Muscle of back (tissue), 13 donors: ENCODE measurements at places on chromosomes 16 and 17.

GRCh38 chr16:19118938-19119431 lies 5.2 kb downstream of the ITPRIPL2 start:
- DNase-seq: peak; percentile 69

DNA sequence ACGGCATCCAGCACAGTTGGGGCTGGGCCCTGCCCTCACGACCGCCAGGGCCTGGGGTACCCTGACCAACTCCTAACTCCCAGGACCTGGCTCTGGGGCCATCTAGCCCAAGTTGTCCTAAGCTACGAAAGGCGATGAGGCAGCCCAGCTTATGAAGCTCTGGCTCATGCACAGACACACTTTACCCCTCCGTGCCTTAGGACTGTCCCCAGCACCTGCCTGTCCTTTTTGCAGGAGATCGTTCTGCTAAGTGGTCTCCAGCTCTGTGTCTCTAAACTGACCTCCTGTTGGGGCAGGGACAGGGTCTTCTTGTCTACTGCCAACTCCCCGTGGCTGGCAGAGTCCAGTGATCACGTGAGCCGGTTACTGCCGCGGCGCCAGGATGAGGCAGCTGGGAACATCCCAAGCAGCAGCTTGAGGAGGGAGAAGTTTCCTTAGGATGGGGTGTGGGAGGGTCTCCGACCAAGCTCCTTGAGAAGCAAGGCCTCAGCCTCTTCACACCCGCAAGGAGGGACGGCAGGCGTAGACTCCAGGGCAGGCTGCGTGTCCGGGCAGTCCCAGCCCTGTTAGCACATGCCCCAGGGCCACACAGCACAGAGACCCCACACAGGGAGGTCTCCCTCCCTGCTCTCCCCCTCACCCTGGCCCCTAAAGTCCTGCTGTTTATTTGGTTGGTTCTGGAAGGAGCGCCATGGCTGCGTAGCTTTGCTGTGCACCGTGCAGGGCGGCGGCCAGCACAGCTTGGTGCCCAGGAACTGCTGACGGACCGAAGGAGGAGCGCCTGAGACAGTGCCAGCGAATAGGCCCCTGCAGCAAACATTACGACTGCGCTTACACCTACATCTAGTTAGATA lies 16.4 kb upstream of the METRNL start:
- DNase-seq: no peak

DNA sequence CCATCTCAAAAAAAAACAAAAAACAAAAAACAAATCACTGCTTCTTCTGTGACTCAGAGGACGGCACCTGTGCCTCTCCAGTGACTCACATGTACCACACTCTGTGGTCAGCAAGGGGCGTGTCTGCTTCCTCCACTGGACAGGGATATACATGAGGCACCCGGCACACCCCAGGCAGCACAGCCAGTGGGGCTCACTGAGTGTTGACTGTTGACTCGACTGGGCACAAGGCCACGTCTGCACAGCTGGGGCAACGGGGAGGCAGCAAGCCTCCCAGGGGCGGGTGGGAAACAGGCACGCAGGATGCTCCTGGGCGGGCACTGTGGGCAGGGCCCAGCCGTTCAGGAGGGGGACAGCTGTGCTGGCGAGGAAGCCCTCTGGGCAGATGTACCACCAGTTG lies 64.1 kb downstream of the TIMM22 start:
- DNase-seq: peak; percentile 64

DNA sequence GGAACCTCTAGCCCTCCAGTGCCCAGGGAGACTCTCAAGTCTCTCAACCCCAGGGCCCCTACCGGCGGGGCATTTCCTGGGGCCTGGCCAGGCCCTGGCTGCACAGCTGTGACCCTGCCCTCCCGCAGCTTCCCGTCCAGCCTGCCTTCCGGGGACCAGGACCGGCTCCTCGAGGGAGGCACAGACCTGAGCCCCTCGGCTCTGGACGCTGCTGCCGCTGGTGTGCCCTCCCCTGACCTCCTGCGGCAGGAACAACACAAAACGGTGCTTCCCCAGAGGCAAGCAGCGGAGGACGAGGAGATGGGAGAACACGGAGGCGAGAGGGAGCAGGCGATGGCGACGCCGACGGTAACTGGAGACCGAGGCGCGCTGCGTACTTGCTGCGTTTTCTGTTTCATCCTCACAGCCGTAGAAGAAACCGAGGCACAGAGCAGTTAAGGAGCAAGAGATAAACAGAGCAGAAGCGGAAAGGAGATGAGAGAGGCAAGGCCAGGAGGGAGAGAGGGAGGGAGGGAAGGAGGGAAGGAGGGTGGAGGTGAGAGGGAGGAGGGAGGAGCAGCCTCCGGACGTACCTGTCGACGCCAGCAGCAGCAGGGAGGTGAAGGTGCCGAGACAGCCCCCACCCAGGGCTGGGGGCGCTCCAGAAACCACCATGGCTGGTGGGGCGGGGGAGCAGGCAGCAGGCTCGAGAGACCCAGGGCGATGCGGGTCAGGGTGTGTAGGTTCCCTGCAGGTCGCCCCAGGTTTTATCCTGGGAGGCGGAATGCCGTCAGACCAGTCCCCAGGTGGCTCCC lies at the start of gene PRSS22:
TSS of gene PRSS22 (minus strand) at position 720 of the 794 bp plus-strand sequence. CDS start at position 654, 66 bp downstream.
- DNase-seq: no peak

DNA sequence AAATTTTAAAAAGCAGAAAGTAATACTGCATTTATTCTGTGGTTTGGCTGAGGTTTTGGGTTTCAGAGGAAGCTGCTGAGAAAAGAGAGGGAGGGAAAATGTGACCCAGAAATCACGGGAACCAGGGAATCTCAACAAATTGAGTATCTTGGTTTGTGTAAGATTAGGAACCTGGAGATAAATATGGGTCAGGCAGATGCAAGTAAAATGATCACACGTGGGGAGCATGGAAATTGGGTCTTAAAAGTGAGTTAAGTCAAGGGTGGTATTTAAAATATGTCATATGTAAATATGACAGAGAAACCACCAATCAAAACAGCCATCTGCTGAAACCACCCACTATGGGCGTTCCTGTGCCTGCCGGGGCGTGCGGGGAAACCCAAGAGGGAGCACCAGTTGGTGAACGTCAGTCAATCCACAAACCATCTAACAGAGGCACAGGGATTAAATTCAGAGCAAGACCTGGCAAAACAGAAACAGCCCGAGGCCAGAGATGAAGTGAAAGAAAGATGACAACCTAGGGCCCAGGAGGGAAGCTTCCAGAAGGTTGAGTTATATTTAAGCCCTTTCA lies 33.4 kb downstream of the CDH13 start:
- peak; percentile 80 for DNase-seq

GRCh38 chr16:27781195-27781524 lies 231.2 kb downstream of the KATNIP start:
- DNase-seq: peak; percentile 75

DNA sequence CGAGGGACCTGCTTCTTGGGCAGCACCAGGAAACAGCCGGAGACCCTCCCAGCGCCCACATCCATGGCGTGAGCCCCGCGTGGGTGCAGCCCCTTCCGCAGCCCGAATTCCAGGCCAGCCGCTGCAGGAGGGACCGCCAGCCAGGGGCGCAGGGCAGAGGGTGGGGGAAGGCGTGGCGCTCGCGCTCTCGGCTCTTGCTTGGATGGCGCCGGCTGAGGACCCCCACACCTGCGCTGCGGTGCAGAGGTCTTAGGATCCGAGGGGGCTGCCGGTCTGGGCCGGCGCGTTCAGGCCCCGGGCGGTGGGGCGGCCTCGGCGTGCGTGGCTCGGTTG lies 28.8 kb downstream of the ACTG1 start:
- no peak for DNase-seq

DNA sequence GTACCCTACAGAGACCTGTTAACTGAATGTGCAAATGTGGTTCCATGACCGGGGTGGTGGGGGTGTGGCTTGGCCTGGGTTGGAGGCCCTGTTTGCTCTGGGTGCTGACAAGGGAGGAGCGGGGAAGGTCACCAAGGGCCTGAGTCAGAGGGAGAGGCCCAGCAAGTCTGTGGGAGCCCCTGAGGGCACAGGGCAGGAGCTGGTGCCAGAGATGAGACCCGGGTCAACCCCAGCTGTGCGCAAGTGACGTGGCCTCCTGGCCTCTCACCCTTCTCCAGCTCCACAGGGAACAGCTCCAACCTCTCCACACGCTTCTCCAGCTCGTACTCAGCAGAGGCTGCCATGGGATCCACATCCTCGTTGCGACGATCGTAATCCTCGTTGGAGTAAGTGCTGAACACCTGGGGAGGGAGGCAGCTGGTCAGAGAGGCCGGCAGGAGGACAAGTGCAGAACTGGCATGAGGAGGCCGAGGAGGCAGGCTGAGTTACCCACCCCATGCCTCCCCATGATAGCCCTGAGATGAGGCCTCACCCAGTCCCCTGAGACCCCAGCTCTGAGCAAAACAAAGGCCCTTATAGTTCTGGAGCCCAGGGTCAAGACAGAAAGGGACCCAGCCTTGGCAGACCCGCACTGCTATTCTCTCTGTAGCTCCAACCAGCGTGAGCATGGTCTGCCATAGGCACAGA lies 5.5 kb downstream of the PPP1R9B start:
- no peak for DNase-seq

GRCh38 chr17:80531400-80531799 lies 13.2 kb upstream of the RPTOR start:
- DNase-seq: no peak
